ENCODE measurements at places on chromosomes 1 and 21. TPM values are rescaled to one million over a fixed set of nuclear protein-coding genes. Genes with fewer than 3 reads are reported as not detected.

DNA sequence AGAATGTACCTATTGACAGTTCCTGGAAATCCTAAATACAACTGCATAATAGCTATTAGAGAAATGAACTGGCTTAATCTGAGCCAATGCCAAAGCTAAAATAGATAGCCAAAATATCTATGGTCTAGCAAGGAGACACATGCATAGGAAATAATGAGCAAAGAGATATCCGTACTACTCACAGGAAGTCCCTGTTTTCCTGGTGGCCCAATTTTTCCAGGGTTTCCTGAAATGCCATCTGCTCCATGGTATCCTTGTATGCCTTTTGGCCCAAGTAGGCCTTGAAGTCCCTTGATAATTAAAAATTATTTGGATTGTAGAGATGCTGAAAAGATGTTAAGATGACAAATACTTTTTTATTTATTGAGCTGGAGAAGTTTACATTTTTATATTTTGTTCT, 108.4 kb upstream of the ZNHIT6 start:
- DNase-seq, result no peak

DNA sequence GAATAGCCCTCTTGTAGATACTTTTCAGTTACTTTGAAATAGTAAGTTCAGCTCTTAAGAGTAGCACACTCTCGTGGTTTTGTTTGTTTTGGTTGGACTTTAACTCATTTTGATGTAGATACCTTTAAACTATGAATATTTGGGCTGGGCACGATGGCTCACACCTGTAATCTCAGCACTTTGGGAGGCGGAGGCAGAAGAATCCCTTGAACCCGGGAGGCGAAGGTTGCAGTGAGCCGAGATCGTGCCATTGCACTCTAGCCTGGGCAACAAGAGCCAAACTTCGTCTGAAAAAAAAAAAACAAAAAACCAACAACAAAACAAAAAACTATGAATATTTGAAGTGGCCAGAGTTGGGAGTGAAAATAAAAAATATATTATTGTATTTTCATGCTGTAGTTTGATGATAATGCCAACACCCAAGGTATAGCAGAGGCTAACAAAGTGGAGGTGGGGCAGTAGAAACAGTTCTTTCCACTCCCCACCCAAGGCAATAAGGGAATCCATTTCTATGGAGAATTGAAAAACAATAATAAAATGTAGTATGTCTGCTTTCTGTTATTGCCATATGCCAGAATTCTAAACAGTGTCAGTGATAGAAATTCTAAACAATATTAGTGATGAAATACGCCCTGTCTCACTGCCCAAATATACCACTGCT, 1.7 kb downstream of the ZNF326 start:
- DNase-seq, result no peak

DNA sequence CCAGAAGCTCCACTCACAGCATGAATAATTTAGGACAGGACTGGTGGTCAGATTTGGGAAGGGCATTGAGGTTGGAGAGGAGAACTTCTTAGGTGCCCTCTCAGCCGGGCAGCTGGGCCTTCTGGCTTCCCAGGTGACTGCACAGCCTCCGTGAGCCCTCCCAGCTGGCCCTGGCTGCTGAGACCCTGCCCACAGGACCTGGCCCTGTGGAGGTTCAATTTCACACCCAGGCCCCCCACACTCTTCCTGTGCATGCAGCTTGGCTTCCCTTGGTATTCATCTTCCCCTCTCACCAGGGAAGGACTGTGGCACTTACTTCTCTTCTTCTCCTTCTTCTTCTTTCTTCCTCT, 50.6 kb downstream of the NDUFS5 start:
- no peak for DNase-seq

NR5A2 gene
- total RNA-seq, result 0.15 TPM

DNA sequence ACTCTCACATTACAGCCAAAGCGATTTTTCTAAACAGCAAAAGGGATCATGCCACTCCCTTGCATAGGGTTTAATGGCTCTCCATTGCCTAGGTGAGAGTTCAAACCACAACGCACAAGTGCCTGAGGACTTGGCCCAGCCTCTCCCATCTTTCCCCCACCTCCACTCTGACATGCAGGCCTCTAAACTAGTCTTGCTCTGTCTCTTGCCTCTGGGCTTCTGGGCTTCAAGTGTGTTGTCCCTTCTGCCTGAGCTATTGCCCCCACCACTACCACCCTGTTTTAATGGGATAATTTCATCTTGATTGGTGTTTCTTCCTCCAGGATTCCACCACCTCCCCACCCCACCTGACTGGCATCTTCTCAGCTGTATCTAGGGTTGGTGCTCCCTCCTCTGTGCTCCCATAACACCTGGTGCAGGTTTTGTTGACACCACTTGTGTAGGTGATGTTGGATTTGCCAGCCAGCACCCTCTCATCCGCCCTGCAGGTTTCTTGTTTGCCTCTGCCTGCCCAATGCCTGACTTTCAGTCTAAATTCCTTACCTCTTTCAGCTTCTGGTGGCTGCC, 2.7 kb upstream of the ZBTB21 start:
- DNase-seq, result no peak

- DNase-seq, result no peak
Observed at GRCh38 chr1:37485902-37486679, 11.7 kb downstream of the ZC3H12A start.

AMPD1 gene
- not detected for total RNA-seq

- DNase-seq, result no peak
Observed at GRCh38 chr1:29499104-29499650, 262.9 kb downstream of the PTPRU start.

DNA sequence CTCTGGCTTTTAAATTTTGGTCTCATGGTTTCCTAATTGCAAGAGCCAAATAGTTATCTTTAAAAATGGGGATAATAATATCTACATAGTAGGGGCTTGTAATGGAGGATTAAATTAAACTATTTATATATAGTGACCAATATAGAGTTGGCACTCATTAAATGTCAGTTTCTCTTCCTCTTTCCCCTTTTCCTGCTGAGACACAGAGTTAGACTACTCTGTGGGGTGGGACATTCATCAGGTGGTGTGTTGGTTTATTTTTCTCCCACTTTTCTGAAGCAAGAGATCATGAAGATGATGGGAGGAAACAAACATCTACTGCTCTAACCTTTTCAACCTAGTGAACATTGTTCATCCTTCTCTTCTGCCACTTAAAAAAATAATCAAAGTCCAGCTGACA, 17.3 kb upstream of the RAP1A start:
- DNase-seq, result no peak

TRIM67 gene
- total RNA-seq, result not detected

SV2A gene
- 14.4 TPM for total RNA-seq

ZNF593OS gene
- total RNA-seq, result not detected

DNA sequence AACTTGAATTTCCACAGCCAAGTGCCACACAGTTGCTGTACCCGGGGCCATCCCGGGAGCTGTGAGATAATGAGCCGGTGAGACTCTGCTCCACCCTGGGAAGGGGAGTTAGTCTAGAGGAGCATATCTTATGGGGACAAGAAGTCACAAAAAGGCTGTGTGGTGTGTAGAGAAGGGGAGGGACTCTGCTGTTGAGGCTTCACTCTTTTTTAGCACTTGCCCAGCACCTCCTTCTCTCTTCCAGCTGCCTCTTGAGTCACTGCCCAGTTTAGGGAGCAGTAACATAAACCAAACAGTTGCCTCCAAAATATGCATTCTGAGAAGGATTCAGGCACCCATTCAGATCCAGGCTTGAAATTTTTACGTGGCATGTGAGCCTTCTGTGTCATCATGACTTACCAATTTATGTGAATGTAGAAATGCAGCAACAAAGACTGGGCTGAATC, 744 bp upstream of the WDR26 start:
- no peak for DNase-seq

DNA sequence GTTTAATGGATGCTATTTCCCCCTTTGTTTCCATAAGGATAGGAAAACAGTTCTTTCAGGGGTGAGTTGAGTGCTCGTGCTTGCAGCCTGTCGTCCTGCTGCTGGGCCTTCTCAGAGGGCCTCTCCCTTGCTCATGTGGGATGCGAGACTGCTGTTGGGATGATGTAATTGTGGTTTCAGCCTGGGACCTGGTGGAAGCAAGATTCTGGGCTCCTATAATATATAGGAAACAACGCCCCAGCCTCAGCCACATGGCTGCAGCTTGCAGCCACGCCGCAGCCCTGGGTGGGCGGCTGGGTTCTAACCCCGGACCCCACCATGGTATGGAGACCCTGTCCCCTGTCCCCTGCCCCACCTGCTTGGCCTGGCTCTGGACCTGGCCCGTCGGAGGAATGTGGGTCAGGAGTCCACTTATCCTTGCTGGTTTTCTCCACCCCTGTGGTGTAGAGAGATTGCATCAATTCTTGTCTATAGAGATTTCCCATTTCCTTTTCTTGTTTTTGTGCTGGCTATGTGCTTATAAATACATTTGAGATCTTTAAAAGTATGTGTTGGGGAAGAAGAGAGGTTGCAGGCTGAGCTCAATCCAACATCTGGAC, 357.8 kb downstream of the SIPA1L2 start:
- no peak for DNase-seq

OR6K3 gene
- total RNA-seq, result not detected

- DNase-seq, result peak; percentile 82
Observed at GRCh38 chr1:229227298-229227919, 43.5 kb upstream of the RAB4A start.

SELP gene
- total RNA-seq, result 0.45 TPM

DNA sequence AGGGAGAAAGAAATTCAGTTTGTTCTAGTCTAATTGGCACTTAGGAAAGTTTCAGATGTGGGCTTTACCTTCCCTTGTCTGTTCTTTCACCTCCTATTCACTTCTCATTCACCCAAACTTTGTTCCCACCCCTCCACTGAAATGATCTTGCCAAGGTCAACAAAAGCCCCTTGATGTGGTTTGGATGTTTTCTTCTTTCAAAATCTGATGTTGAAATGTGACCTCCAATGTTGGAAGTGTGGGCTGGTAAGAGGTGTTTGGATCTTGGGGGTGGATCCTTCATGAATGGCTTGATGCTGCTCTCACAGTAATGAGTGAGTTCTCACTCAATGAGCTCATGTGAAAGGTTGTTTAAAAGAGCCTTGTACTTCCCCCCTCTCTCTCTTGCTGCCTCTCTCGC, 379.3 kb downstream of the HHIPL2 start:
- no peak for DNase-seq

DNA sequence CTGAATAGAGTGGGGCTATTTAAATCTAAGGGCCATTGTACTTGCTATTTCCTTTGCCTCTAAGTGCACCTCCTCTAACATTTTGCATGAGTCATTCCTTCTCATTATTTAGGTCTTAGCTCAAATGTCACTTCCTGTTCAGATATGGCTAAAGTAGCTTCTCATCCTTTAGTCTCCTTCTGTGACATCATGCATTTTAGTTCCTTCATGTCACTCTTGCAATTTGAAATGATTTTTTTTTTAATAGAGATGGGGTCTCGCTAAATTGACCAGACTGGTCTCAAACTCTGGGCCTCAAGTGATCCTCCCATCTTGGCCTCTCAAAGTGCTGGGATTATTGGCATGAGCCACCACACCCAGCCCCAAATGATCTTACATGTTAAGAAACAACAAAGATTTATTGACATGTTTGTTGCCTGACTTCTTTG, 6.6 kb downstream of the TBX19 start:
- DNase-seq, result no peak

DNA sequence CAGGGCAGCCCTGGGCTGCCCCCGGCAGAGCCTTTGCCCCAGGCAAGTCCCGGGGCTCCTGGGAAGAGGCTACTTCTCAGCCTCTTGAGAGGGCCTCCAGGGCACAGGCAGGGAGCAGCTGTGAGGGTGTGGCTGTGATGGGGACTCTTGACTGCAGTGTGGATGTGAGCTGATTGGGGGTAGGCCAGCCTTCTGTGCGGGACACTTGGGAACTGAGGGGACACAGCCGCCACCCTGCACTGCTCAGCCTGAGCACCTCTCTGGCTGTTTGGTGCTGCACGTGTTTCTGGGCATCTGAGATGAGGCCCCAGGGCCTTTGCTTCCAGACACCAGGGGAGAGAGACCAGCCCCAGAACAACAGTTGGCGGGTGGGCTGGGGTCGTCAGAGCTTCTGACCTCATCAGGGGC, 62.1 kb downstream of the SKI start:
- no peak for DNase-seq

NPHS2 gene
- total RNA-seq, result not detected

- no peak for DNase-seq
Observed at GRCh38 chr1:187236199-187236598, 407.4 kb downstream of the PLA2G4A start.

DNA sequence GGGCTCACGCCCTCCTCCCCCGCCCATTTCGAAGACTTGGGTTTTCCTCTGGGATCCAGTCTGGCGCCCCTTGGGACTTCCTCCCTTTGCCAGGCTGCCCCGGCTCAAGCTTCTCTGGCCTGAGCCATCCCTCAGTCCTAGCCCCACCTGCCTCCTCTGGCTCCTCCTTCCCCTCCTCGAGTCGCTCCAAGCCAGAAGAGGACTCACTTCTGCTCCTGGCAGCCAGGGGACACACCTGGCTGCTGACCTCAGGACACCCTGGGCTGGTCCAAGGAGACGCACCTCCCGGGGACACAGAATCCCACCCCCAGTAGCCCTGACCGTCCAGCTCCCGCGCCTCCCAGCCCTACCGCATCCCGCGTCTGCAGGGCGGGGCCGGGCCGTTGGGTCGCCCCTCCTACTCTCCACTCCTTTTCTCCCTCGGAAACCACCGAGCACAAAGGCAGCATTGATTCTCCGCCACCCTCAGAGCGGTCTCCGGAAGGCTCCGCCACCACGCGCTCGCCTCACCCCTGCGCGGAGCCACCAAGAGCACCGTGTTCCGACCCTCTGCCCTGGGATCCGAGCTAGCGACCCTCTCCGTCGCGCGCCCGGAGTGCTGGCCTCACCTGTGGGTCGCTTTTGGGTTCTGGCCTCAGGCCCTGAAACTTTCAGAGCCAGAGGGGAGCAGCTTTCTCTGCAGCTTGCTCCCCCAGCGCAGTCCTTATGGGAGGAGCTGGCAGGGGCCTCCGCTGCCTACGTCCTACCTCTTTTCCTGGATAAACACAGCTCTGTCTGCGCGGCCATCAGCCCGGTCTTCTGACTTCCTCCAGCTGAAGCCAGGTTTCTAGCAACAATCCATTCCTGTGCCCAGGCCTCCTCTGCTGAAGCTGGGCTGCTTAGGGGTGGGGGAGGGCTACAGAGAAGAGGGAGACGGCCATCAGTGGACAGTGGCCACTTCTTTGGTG, at the start of gene C2CD4D:
Gene C2CD4D (minus strand): TSS at position 364 of the 947 bp plus-strand sequence. CDS start 831 bp downstream, outside the sequence.
- DNase-seq, result peak; percentile 82

DNA sequence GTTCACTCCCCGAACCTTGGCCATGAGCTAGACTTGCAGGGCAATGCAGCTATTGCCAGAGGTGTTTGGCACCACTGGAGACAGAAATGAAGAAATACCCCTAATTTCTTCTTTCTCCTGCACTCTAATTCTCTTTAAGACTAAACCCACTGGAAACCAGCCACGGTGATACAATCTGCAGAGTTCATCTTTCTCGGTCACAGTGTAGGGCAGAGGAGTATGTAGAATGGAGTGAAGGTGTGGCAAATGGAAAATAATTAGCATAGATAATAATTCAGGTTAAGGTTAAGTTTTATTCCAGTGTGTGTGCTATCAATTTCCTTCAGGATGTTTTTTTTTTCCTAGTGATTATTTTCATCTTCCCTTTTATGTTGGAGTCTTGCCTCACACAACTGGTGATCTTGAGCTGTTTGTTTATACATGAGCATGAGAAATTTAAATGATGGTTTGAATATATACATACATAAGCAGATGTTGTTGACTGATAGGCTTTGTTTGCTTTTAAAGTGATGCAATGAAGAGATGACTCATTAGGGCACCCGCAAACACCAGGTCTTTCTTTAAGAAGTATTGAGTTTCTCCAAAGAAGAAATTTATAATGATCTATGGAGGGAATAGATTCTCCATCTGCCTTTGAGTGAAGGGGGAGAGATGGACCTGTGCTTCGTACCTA, 81.9 kb downstream of the SPATA17 start:
- DNase-seq, result no peak

- DNase-seq, result no peak
Observed at GRCh38 chr1:69126796-69127195, 440.9 kb upstream of the LRRC7 start.

GRCh38 chr1:174005032-174005431, 17.1 kb downstream of the RC3H1 start:
- no peak for DNase-seq

Measured in activated CD4-positive, alpha-beta memory T cell treated with anti-CD3 and anti-CD28 coated beads, Interleukin-2, amount 10 ng/mL, durations not matched to agents 7 days and 5 days (primary cell).